Placental pericyte (primary cell): ENCODE measurements at places on chromosomes 6 and 20. TPM values are rescaled to one million over a fixed set of nuclear protein-coding genes. Genes with fewer than 3 reads are reported as not detected.

The SLC35B3 gene
- total RNA-seq = 16.9 and 25.1 TPM in 2 replicates

The FAM83D gene
- total RNA-seq = 1.3 and 37.2 TPM in 2 replicates

The ARFGEF2 gene
- total RNA-seq = 53.6 and 54.7 TPM in 2 replicates

The TMX4 gene
- total RNA-seq = 34.9 and 78.3 TPM in 2 replicates

The LGSN gene
- 0.22 TPM in 1 of 2 replicates, not detected in the other for total RNA-seq

The LRRC73 gene
- total RNA-seq = 0.57 and 0.66 TPM in 2 replicates

The CASS4 gene
- total RNA-seq = under 0.01 and 8.9 TPM in 2 replicates

The MAPK14 gene
- total RNA-seq = 57.1 and 93.5 TPM in 2 replicates

The YIPF3 gene
- 110 and 115 TPM in 2 replicates for total RNA-seq

The IMPG1 gene
- total RNA-seq = not detected in 2 replicates

The PPDPF gene
- 63.5 and 86.3 TPM in 2 replicates for total RNA-seq

The SCUBE3 gene
- 0.22 and 9.9 TPM in 2 replicates for total RNA-seq

The RFX6 gene
- not detected in 2 replicates for total RNA-seq

The MAS1 gene
- not detected in 2 replicates for total RNA-seq

The MCUR1 gene
- total RNA-seq = 13.3 and 13.5 TPM in 2 replicates

The ABHD16A gene
- total RNA-seq = 48.6 and 51.0 TPM in 2 replicates

The ITPR3 gene
- total RNA-seq = 19.5 and 47.2 TPM in 2 replicates

The HLA-DQB1 gene
- 0.43 TPM in 1 of 2 replicates, not detected in the other for total RNA-seq

The RTF2 gene
- 62.6 and 73.3 TPM in 2 replicates for total RNA-seq

The OPRL1 gene
- 0.86 and 0.88 TPM in 2 replicates for total RNA-seq

The DNMT3B gene
- 2.2 and 5.2 TPM in 2 replicates for total RNA-seq
